ENCODE measurements at places on chromosomes 7 and 10. TPM values are rescaled to one million over a fixed set of nuclear protein-coding genes. Genes with fewer than 3 reads are reported as not detected.

The TAS2R5 gene
- 5.9 TPM for total RNA-seq

The NKX2-3 gene
- not detected for total RNA-seq

The CNTNAP2 gene
- 172 TPM for total RNA-seq

The ENO4 gene
- total RNA-seq = 1.9 TPM
